ENCODE measurements at places on chromosomes 12 and 14.

DNA sequence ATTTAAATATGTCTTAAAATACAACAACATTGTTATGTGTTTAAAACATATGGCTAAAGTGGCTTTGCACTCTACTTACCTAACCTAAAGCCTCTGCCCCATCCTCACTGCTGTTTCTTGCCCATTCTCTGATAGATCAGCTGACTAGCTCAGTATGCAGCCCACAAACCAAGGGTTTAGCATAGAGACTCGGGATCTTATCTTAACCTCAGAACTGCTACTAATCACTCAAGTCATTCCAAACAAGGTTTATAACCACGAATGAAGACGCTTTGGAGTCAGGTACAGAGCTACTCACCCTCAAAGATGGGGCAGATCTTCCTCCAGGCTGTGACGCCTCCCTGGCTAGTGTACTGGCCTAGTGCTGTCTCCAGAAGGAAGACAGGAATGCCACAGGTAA lies 19.3 kb downstream of the SLC6A13 start:
- no peak for DNase-seq

GRCh38 chr12:93603762-93604161 lies 31.3 kb downstream of the SOCS2 start:
- DNase-seq = no peak

DNA sequence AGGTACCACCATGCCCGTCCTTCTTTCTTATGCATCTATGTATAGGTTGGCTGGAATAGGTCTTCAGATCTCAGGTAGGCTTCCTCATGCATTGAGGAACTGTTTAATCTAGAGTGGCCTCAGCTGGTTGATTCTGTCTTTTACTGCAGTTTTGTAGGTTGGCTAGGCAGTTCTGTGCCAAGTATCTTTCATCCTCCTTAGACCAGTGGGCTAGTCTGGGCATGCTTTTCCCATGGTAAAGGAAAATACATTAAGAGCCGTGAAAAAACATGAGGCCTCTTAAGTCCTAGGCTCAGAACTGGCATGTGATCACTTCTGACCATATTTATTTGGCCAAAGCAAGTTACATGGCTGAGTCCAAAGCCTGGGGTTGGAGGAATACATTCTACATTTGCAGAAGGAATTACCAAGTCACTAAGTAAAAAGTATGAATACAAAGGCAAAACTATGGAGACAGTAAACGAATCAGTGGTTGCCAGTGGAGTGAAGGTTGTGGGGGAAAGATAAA lies 137.3 kb downstream of the WIF1 start:
- DNase-seq = no peak

GRCh38 chr12:109719123-109720022 lies 5.7 kb downstream of the FAM222A start:
- no peak for DNase-seq

DNA sequence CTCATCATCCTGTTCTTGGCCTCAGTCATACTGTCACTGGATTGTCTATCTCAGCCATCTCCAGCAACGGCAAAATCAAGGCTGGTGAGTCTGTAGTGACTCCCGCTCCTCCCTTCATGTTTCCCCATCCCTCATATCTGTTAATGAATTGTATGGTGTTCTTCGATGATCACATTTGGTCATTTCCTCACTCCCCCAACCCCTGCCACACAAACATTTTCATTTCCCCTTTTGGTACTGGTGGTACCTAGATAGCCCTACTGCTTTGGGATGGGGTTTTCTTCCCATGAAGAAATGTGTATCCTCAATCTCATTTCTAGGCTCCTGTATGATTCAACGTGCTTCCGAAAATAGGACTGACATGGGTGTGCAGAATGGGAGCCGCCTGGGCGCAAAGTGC lies 2.7 kb upstream of the KLHL33 start:
- DNase-seq = no peak

DNA sequence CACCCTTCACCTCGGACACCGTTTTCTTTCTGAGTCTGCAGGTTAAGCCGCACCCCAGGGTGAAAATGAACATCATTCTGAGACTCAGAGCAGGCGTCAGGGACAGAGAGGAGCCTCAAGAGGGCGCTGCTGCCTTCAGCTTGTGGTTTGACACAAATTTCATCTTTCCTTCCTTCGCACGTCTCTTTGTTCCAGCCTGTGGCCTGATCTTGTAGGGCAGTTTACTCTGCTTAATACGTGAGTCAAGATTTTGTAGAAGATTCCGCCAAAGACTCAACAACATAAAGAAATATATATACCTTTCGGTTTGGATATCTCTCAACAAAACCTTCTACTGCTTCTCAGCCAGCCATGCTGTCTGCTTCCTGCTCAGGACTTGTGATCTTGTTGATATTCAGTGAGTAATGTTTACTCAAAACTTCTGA lies 329.3 kb upstream of the OR4E1 start:
- DNase-seq = peak; percentile 38

DNA sequence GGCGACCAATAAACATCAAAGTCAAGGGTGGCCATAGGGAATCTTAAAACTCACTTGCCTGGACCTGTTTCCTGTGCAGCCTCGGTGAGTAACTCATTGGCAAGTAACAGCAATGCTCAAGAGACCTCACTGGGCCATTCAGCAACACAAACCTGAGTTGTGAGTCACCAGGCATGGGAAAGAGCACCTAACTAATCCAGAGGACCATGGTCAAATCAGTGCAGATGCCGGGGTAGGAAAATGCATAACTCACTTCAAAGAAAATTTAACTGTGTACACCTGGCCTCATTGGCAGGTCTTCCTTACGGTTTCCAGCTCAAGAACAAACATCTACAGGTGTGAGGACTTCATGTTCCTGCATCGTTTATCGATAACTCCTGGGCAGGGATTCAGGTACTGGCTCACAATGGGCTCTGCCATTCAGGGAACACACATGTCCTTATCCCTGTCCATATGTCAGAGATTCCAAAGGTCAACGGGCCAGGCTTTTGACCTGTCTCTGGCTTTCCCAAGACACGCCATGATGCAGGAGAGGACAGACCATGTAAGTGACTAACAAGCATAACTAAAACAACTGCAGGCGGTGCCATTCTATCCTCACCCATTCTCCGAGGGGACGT lies 211.8 kb downstream of the ANO2 start:
- no peak for DNase-seq

DNA sequence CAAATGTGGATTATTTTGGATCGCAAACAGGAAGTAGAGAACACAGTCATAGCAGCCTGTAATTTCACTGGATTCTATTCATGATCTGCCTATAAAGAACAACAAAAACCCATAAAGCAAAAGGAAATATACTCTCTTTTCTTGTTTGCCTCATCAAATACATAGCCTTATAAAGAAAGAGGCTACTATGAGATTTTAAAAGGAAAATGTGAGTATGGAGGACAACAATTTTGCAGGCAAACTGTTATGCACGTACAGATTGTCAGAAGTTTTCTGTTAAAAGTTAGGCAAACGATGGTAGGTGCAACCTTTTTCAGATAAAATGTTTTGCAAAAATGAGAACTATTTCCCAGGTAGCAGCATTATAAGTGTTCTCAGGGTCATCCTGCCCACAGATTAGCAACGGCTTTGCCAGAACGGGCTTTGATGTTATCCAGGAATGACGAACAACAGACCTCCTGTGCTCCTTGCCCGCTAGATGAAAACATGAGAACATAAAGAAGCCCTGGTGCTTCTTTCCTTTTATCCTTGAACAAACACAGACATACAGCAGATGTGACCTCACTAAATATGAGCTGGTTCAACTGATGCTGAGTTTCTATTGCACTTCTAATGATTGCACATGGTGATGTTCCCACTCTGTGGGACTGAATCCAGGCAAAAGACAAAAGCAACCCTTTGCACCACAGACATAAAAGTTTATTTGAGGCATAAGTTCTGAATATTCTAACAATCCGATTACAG lies 88.1 kb downstream of the ITPR2 start:
- no peak for DNase-seq

DNA sequence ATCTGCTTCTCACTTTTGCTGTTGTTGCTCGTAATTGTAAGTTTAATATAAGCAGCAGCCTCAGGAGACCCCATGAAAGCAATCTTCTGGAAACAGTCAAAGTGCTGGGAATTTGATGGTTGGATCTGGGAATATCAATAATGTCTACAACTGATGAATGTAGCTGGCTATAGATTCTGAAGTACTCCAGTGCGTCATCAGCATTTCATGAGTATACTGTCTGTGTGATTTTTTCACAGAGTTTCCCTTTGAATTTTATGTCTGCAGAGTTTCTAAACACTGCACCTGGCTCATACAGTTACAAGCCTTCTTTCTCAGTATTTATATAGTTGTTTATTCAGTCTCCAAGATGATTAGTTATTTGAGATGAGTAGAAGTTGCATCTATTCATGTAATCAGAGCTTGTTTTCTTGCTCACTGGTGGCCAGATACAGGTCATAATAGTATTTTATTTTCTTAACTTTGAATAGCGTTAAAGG lies 222.3 kb downstream of the RAD51B start:
- no peak for DNase-seq

DNA sequence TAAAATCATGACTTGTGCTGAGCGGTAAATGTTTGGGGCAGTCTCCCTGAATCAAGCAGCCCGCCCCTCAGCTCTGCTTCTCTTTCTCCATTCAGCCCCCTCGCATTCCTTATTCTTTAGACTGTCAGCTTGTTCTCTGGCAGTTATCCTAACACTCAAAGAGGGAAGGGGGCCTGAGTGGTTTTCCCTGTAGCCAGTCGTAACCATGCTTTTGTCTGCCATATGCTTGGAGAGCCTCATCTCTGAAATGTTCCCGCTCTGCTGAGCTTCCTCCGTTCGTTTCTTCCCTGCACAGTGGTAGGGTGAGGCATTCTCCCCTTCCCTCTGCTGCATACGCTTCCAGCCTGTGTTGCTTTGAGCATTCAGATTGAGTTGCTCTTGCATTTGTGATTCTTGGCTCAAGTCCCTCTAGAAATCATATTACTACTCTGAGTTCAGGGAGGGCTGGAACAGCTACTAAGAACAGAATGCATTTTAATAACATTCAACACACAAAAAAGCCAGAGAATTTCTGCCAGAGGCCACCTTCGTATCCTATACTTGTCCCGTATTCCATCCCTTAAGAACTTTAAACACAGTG lies 119.7 kb downstream of the FBXL14 start:
- no peak for DNase-seq

DNA sequence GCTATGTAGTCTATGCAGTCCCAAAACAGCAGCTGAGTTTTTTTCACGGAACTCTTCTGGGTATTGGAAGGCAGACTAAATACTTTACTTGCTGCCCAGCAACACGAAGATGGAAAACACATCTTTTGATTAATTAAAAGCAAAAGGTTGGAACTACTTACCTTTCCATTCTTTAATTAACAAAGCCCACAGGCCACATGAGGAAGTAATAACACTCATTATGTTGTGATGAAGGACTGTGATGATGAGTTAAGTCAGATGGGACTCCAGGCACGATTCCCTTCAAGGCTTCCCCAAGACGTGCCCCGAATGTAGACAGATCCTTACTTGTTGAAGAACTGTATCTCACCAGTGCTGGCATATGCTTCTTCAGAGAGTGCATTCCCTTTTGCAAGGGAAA lies 129.0 kb downstream of the WIF1 start:
- DNase-seq = no peak

- no peak for DNase-seq
These were observed 201.3 kb downstream of the TTC7B start for GRCh38 chr14:90614696-90615516.

- DNase-seq = no peak
These were observed 27.0 kb downstream of the MAP3K9 start for GRCh38 chr14:70782361-70782760.

- no peak for DNase-seq
These were observed 3.4 kb upstream of the TRAFD1 start for GRCh38 chr12:112121780-112122565.

DNA sequence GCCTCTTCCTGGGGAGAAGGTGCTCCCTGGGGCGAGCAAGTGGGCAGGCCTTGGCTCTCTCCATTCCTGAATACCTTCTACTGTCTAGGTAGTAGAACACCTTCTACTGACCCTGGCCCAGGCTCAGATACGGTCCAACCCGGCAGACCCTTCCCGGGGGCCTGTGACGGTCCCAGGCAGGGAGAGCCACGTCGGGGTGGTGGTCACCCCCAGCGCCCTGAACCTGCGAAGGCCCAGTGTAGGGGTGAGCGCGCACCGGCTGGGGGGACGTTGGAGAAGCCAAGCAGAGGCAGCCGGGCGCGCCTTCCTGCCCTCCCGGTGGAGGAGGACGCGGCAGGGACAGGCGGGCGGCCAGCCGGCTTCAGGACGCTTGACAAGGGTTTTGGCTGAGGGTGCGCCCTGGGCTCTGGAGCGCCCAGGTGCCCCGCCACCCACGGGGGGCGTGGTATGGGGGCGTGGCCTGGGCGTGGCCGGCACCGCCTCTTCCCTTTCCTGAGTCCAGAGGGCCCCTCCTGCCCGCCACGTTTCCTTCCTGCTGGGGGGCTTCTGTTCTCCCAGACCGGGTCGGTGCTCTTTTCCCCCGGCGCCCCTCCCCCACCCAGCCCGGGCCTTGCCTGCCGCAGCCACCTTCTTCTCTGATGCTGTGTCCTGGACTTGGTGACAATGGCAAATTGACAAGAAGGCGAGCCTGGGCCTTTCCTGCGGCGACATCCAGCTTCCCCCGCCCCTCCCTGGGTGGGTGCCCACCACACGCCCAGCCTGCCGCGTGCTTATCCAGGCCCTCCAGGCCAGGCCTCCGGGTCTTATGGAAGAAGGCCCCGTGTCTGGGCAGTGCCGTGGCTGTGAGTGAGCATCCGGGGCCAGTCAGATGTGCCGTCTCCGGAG lies 24.5 kb upstream of the PPP1R13B start:
- peak; percentile 34 for DNase-seq

DNA sequence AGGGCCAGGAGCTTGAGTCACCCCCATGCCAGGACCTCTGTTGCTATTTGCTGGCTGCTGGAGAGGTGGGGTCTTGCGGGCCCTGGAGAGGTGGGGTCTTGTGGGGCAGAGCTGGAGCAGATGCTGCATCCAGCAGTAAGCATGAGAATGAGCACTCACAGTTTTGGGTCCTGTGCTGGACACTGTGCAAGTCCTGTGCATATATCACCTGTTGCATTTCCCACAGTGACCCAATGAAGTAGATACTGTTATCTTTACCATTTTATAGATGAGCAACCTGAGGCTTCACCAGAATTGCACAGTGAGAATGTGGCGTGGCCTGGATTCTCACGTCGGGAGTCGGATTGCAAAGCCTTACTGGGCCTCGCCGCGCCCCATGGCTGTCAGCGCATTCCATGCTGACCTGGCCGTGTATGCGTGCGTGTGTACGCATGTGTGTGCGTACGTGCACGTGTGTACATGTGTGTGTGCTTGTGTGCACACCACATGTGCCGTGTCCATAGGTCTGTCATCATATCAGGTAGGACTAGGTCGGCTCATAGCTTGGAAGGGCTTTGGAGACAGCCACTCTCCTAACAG lies 12.0 kb downstream of the COA8 start:
- no peak for DNase-seq

DNA sequence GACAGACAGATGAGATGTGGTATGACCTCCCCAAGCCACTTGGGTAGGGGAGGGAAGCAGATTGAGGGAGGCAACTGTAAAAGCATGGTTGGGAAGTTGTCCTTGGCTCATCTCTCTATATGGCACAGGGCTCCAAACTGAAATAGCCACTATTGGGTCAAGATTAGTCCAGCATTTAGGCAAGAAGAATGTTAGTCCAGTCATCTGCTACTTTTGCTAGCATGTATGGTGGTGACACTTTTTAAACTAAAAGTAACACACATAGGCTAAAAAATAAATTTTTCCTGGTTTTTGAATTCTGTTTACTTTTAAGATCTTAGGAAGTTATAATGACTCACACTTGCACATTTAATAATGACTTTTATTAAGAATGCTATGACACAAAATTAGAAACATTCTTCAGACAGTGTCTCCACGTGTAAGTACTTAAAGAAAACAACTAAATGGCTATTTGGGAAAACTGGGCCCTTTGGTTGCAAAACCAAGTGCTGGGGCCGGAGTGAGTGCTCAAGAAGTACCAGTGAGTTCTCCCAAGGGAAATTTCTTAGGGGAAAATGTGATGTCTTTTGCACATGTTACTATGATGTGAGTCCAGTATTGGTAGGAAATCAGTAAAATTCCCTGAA lies 179.1 kb upstream of the HIF1A start:
- DNase-seq = no peak

All from stimulated activated CD4-positive, alpha-beta T cell treated with anti-CD3 and anti-CD28 coated beads, TNF-alpha, amount 100 ng/mL, for 24 hours (primary cell).